ENCODE measurements at places on chromosomes 11 and 22.

GRCh38 chr11:10201343-10201742 is 92.7 kb downstream of the SBF2 start:
- DNase-seq: peak; percentile 62

DNA sequence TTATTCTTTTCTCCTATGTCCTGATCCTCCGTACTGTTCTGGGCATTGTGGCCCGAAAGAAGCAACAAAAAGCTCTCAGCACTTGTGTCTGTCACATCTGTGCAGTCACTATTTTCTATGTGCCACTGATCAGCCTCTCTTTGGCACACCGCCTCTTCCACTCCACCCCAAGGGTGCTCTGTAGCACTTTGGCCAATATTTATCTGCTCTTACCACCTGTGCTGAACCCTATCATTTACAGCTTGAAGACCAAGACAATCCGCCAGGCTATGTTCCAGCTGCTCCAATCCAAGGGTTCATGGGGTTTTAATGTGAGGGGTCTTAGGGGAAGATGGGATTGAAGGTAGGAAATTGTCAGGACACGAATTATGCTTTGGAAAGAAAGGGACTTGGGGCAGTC is 843 bp downstream of the OR51T1 start:
- DNase-seq: no peak

DNA sequence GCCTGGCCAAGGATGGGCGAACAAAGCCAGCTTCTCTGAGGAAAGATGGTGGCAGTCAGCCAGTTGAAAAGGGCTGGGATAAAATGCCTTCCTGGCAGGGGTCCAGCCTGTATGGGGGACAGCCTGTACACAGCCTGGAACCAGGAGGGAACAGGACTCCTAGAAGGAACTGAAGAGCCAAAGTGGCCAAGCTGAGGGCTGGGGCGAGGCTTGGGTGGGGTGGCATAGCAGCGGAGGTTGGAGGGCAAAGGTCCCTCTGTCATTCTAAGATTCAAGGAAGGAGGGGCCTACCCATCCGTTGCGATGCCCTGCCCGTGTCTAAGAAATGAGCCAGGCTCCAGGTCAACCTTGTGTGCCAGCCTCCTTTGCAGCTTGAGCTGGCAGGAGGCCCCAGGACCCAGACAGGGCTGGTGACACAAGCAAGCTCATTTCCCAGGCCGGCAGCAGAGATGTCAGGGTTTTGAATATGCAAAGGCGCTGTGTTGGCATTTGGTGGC is 22.6 kb downstream of the FADD start:
- DNase-seq: no peak

GRCh38 chr11:129968591-129969419 is 33.8 kb downstream of the PRDM10 start:
- DNase-seq: no peak

DNA sequence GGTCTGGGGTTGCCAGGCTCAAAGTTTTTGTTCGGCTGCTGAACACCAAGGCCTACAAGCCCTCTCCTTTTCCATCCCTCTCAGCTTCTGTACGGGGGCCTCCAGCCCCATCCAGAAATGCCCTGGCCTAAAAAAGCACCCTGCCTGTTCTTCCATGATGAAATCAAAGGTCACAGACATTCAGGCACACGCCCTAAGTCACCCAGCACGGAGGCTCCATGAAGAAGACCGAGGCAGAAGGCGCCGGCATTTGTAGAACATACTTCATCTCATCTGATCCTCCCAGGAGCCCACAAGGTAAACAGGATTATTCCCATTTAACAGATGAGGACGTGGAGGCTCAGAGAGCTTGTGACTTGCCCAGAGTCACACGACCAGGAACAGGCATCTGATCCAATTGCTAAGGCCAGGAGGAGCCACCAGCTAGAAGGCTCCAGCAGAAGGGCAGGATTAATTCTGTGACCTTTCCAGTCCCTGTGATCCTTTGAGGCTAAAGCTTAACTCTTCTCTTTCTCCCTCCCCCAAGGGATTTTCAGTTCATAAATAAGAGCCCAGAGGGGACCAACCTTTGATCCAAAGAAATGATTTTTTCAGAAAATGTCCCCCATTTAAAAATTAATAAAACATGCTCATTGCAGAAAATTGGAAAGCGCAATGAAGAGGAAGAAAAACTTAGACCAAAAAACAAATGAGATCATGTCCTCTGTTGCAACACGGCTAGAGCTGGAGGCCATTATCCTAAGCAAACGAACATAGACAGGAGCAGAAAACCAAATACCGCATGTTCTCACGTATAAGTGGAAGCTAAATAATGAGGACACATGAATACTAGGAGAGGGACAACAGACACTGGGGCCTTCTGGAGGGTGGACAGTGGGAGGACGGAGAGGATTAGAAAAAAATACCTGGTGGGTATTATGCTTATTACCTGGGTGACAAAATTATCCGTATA is 38.7 kb downstream of the CYTH4 start:
- no peak for DNase-seq

GRCh38 chr11:4194889-4195288 is 100.3 kb downstream of the RRM1 start:
- no peak for DNase-seq

GRCh38 chr22:46586531-46587011 is 33.6 kb upstream of the GRAMD4 start:
- no peak for DNase-seq
